Stimulated activated memory B cell treated with anti-CD40 and anti-IgM and Interleukin-4, amounts not matched to agents 10 μg/mL and 1 μg/mL and 100 μg/mL, for 72 hours (primary cell): ENCODE measurements at places on chromosomes 6 and 20.

DNA sequence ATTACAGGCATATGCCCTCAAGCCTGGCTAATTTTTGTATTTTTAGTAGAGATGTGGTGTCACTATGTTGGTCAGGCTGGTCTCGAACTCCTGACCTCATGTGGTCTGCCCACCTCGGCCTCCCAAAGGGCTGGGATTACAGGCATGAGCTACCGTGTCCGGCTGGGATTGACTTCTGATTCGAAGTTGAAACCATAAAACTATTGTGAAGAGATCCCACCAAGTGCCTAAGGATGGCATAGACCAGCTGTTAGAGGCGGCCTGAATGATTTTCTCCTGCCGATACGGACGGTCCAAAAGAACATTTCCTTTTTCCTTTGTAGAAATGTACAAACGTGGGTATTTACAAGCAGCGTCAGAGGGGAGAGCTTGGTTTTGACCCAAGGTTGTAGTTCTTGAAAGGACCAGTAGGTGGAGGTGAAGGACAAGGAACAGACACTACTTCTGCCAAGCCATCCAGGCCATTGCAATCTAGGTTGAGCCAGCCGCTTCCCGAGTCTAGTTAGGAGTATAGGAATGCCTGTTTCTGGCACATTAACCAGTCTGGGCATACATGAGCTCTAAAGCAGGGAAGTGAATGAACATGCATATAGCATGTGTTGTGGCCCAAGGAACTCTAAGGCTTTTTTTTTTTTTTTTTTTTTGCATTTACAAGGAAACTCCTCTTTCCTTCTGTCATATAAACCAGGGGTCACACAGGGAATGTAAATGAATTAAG lies 29.0 kb downstream of the MOCS3 start:
- peak; percentile 82 for ATAC-seq

- ATAC-seq = no peak
Observed at GRCh38 chr6:14583826-14584225, 466.3 kb downstream of the CD83 start.

DNA sequence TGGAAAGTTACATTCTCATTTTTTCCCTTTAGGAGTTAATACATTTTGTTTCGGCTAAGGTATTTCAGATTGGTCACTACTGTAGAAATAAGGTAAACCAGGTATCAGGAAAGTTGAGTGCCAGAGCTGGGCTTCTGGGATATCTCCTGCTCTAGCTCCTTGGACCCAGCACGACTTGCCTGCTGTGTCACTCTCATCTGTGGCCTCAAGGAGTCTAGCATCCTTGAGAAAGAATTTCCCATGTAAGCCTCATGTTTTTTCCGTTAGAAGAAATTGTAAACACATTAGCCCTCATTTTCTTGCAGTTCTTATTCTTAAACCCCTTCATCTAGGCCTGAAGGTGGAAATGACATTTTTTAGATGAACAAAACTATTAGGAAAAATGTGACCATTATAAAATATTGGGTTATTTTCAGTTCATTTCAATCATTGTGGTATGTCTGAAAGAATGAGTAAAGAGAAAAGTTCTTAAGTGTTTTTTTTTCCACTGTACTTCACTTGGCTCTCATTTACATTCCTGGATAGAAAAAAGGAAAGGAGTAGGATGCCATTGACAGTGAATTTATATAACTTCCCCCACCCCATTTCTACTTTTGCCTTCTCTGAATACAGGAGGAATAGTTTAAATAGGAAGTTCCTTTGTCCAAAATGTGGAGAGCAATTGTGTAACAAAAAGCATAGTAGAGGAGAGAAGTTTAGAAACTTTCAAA lies 46.7 kb downstream of the CD2AP start:
- ATAC-seq = no peak

- no peak for ATAC-seq
Observed at GRCh38 chr6:75503291-75503690, 9.7 kb upstream of the FILIP1 start.

- no peak for ATAC-seq
Observed at GRCh38 chr6:2784061-2784460, 18.9 kb downstream of the WRNIP1 start.

GRCh38 chr20:1702328-1702727 lies 44.7 kb upstream of the SIRPG start:
- no peak for ATAC-seq

DNA sequence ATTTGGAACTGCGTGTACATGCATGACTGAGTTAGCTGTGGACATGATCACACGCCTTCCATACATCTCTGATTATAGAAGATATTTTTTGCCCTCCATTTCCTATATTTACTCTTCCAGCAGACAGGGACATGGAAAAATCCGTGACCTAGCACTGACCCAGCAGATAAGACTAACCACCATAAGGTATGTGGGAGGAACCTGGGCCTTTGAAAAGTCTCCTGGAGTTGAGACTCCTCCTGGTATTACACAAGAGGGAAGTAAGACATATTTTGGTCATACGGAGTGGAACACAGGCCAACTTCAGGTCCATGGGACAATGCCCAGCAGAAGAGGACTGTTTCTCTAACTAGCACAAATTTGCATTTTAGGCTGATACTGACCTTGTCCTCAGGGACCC lies 13.7 kb upstream of the SIRPB1 start:
- ATAC-seq = no peak
